ENCODE measurements at places on chromosomes 4 and X.

DNA sequence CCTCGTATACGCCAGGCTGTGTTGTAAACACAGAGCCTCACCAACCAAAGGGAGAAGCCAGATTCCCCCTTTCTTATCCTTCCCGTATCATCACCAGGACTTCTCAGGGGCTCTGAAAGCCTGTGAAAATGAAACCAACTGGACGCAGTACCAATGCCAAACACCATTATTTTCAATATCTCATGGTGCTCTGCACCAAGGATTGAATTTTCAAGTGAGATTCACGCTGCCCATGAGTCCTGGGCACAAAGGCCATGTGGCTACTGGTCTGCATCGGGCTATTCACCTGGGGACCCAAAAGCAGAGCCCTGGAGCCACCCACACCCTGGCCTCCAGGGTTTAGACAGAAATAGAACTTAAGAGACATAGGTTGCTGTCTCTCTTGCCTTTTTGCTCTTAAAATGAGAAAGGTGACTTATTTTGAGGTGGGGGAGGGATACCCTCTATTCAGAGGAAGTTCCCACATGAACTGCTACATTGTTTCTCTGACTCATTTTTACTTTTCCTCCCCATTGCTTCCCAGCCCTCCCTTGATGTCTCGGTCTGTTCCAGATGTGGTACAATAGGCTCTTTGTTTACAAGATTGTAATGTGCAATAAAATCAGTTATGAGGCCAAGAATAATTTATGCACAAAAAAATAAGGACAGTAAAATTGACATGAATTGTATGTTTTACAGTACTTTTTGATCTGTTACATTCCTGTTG lies 55.4 kb downstream of the MAML3 start:
- DNase-seq = no peak

GRCh38 chrX:109619771-109620170 lies 5.2 kb downstream of the KCNE5 start:
- no peak for DNase-seq

DNA sequence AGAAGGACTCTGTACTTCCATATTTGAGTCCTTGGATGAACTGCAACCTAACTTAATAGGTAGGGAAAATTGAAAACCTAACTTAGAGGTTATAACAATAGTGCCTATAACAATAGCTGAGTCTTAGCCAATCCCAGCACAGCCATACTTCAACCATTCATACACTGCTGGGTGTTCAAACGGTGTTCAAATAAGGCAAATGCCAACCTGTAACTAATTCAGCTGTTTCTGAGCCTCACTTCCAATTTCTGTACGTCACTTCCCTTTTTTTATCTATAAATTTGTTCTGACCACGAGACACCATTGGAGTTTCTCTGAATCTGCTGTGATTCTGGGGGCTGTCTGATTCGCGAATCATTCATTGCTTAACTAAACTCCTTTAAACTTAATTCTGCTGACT lies 9.6 kb upstream of the GRSF1 start:
- DNase-seq = no peak

DNA sequence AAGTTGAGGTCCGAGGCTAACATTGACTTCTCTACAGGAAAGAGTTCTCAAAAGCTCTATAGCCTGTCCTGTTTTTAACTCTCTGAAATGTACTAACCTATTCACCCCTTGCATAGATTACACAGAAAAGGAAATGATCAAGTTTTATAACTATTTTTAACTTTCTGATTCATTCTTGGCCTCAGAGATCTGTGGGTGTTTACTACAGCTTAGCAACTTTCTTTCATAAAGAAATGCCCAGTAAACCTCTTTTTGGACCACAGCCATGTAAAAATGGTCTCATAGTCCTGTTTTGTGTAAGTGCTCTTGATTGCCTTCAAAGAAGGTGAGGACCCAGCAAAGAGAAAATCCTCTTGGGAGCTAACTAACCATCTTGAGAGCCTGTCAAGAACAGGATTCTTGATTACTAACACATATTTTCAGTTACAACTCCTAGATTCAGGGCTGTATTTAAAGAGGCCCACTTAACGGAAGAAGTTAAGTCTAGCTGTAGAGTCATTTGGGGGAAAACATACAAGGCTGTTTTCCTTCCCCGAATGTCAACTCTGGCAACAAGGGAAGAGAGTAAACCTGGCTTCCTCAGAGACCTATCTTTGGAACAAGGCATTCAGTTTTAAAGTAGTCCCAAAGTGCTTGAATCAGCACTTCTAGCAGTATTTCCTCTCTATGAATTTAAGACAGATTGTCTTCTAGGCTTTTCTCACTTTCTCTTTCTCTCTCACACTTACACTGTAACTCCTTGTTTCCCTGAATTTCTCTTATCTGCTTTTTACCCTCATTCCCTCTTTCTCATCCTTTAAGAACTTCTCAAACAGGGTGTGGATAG lies 78.2 kb downstream of the IL21 start:
- no peak for DNase-seq

DNA sequence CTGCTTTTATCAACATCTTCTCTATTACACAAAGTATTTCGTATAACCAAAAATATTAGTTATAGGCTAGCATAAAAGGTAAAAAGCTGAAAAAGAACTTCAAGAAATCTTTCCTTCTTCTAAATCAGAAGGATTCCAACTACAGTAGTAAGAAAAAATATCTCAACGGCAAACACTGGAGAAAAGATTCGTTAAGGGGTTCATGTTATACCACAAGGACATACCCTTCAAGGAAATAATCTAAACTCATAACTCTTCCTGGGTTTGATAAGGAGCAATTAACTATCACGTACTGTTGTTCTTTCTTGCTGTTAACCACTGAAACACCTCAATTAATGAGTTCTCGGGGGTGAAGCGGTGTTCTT lies 1.5 kb downstream of the SMIM14 start:
- no peak for DNase-seq

DNA sequence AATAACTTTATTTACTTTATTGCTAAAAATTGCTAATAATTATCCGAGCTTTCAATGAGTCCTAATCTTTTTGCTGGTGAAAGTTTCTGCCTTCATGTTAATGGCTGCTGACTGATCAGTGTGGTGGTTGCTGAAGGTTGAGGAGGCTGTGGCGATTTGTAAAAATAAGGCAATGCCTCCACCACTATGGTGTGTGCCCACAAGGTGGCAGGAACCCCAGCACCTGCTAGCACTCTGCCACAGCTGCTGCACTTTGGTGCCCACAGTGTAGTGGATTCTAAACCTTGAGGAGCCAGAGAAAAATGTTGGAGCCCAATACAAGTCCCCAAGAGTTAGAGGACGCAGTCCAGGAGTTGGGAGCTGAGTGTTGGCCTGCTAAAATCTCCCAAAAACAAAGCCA lies 1237.1 kb downstream of the PCDH19 start:
- DNase-seq = no peak

- no peak for DNase-seq
Measured at GRCh38 chrX:147803948-147804347, 107.8 kb upstream of the FMR1 start.

Data from activated T-helper 1 cell treated with anti-CD3 and anti-CD28 coated beads, Interleukin-2, amount 50 U/mL, for 16 hours (primary cell).